NCI-H187 (cell line): ENCODE measurements at places on chromosomes 2 and 18.

- no peak for DNase-seq
Observed at GRCh38 chr2:102143450-102143985, 972 bp downstream of the IL1R1 start.

DNA sequence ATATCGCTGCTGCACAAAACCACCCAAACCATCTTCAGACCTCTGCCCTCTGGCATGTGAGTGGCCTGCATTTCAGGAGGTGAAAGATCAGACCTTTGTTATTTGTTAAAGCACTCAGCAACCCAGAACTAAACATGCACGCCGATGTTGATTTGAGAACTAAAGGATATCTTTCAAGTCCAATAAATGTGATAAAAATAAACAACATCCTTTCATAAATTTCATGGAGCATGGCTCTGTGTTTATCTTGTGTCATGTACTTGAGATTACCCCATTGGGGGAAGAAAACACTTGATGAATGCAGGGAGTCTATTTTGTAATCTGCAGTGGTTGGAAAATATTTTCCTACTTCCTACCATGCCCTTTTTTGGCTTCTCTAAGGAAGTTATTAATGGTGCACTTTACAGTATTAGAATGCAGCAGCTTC lies 70.8 kb upstream of the GATA6 start:
- no peak for DNase-seq

GRCh38 chr18:79871026-79871390 lies 73.3 kb downstream of the KCNG2 start:
- no peak for DNase-seq

- DNase-seq, result no peak
Observed at GRCh38 chr18:46068763-46069162, 3.3 kb downstream of the PSTPIP2 start.

- no peak for DNase-seq
Observed at GRCh38 chr18:46278481-46279465, 174.6 kb downstream of the HAUS1 start.
